Subcutaneous preadipocyte (primary cell): ENCODE measurements at places on chromosomes 3 and 15. TPM values are rescaled to one million over a fixed set of nuclear protein-coding genes. Genes with fewer than 3 reads are reported as not detected.

The CPLX3 gene
- not detected in 2 replicates for total RNA-seq

The KLHL40 gene
- total RNA-seq: not detected in 2 replicates

The PYGO1 gene
- total RNA-seq: 8.1 and 8.6 TPM in 2 replicates

The GRM2 gene
- total RNA-seq: not detected in 2 replicates

The CHRM5 gene
- under 0.01 TPM in 1 of 2 replicates, not detected in the other for total RNA-seq

The SIDT1 gene
- under 0.01 TPM in 1 of 2 replicates, not detected in the other for total RNA-seq

The SERINC4 gene
- 0.20 TPM in 1 of 2 replicates, not detected in the other for total RNA-seq

The RNU5B-1 gene
- not detected in 2 replicates for total RNA-seq

The TGM4 gene
- total RNA-seq: under 0.01 and 0.39 TPM in 2 replicates

The DAPK2 gene
- total RNA-seq: 0.98 and 7.0 TPM in 2 replicates

The PLA1A gene
- not detected in 2 replicates for total RNA-seq

The KLHL6 gene
- not detected in 2 replicates for total RNA-seq

The GABRG3 gene
- not detected in 2 replicates for total RNA-seq

The OCA2 gene
- under 0.01 TPM in 1 of 2 replicates, not detected in the other for total RNA-seq

The CGNL1 gene
- total RNA-seq: under 0.01 TPM in 1 of 2 replicates, not detected in the other

The CPB1 gene
- 0.37 TPM in 1 of 2 replicates, not detected in the other for total RNA-seq

The SERPINI2 gene
- total RNA-seq: not detected in 2 replicates

The BTLA gene
- not detected in 2 replicates for total RNA-seq

The GOLGA8K gene
- under 0.01 TPM in 1 of 2 replicates, not detected in the other for total RNA-seq

The EPHB3 gene
- 1.4 and 1.8 TPM in 2 replicates for total RNA-seq

The AGTR1 gene
- total RNA-seq: 2.7 and 7.3 TPM in 2 replicates

The BHLHE40 gene
- total RNA-seq: 25.7 and 43.4 TPM in 2 replicates

The MGLL gene
- total RNA-seq: 33.1 and 61.0 TPM in 2 replicates

The SOX14 gene
- not detected in 2 replicates for total RNA-seq

The ADAMTSL3 gene
- 0.20 and 0.37 TPM in 2 replicates for total RNA-seq
